ENCODE measurements at places on chromosomes 3 and 15. TPM values are rescaled to one million over a fixed set of nuclear protein-coding genes. Genes with fewer than 3 reads are reported as not detected.

DNA sequence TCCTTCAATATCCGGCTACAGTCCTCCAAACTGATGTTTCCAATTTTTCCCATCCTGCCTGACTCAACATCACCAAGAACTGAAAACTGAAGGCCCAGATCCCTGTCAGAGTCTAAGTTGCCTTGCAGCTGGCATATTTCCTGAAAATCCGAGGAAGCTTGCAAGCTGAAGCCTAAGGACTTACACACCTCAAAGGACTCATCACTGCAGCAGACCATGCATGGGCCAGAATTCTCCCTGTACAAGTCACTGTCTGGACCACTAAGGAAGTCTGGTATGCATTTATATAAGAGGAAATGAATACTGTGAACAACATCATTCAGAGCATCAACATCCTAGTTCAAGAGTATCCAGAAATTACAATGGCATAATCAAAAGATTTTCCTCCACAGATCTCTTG is 548.8 kb upstream of the MDFIC2 start:
- no peaks in the 10 kb centered on the region for H3K27me3 ChIP-seq
- no peak overlapping the region for H3K27ac ChIP-seq
- no peak for DNase-seq
- peaks cover 16% of the 10 kb centered on the region for H3K4me1 ChIP-seq
- H3K4me3 ChIP-seq = no peak overlapping the region

DNA sequence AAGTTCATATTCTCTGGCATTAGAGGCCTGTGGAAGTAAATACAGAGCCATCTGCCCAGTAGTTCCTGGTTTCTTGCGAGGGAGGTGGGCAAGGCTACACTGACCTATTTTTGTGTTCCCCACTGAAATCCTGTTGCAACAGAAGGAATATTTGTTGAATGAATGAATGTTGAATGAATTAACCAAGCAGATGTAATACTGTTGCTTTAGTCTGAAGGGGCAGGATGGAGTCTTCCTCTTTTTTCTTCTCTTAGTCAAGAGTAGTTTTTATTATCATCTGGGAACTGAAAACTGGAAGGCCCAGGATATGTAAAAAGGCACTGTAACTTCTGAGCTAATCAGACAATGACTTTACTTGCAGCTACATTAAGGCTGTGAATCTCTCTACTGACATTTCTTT is 17.1 kb downstream of the BLOC1S6 start:
- H3K36me3 ChIP-seq = no peaks in the 10 kb centered on the region
- no peak for DNase-seq
- no peak overlapping the region for H3K27ac ChIP-seq
- H3K27me3 ChIP-seq = no peaks in the 10 kb centered on the region
- no peak overlapping the region for H3K4me3 ChIP-seq

DNA sequence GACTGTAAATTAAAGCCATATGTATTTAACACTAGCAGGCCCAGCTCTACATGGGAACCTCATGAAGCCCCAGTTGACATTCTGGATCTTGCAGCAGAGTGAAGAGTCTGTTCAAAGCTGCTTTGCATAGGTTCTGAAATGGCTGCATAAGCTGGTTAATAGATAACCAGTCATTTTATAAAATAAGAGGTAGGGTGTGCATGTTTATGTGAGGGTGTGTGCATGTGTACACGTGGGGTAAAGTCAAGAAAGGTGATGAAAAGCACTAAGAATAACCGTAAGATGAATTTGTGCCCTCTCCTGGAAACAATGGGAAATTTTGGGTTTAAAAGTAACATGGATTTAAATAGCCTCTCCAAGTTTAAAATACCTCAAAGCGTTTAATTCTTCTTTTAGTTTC is 33.0 kb downstream of the PAQR9 start:
- H3K36me3 ChIP-seq = no peaks in the 10 kb centered on the region
- no peaks in the 10 kb centered on the region for H3K27me3 ChIP-seq
- no peak for DNase-seq

GRCh38 chr3:88618021-88618645 is 468.4 kb downstream of the C3orf38 start:
- H3K4me3 ChIP-seq = no peak overlapping the region
- no peak overlapping the region for H3K27ac ChIP-seq
- DNase-seq = no peak
- H3K4me1 ChIP-seq = no peaks in the 10 kb centered on the region

DNA sequence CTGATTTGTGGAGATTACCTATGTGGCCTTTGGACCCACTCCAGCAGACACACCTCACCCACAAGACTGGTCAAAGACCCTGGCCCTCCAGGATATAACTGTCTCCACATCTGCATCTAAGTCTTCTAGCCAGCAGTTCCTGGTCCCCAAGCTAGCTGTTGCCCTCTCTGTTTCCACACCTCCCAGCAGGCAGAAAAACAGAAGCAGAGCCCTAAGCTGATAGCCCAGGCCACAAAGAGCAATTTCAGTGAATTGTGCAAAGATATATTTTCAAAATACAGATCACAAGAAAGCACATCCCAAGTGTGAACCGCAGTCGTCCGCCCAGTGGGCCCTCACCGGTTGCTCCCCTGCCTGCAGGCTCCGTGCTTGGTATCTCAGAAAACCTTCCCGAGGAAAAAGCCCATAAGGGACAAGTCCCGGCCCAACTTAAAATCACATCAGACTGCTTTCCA is 2.6 kb downstream of the TNIK start:
- H3K4me3 ChIP-seq = peak overlapping the region; percentile 82
- H3K27me3 ChIP-seq = peaks cover 10% of the 10 kb centered on the region
- peaks cover 58% of the 10 kb centered on the region for H3K4me1 ChIP-seq
- H3K27ac ChIP-seq = peak overlapping the region; percentile 88
- DNase-seq = no peak

- no peak overlapping the region for H3K27ac ChIP-seq
- no peaks in the 10 kb centered on the region for H3K36me3 ChIP-seq
- H3K27me3 ChIP-seq = peaks cover 16% of the 10 kb centered on the region
- no peak overlapping the region for H3K4me3 ChIP-seq
- no peaks in the 10 kb centered on the region for H3K4me1 ChIP-seq
- no peak for DNase-seq
Measured at GRCh38 chr3:111669926-111670630, 74.9 kb upstream of the ZBED2 start.

DNA sequence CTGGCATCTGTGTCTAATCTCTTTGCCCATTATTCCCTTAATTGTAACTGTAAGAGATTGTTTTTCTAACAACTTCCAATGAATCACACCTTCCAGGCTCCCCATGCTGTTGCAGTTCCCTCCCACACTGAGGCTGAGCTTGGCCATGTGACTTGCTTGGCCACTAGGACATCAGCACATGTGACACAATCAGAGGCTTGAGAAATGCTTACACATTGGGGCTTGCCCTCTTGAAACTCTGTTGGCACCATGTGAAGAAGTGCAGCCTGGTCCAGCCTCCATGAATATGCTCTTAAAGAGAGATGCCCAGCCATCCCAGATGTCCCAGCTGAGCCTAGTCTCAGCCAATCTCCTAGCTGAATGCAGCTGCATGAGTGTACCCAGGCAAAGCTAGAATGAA is 326.8 kb upstream of the SOX2 start:
- no peak for DNase-seq
- H3K4me3 ChIP-seq = no peak overlapping the region
- H3K27me3 ChIP-seq = no peaks in the 10 kb centered on the region
- H3K36me3 ChIP-seq = no peaks in the 10 kb centered on the region

DNA sequence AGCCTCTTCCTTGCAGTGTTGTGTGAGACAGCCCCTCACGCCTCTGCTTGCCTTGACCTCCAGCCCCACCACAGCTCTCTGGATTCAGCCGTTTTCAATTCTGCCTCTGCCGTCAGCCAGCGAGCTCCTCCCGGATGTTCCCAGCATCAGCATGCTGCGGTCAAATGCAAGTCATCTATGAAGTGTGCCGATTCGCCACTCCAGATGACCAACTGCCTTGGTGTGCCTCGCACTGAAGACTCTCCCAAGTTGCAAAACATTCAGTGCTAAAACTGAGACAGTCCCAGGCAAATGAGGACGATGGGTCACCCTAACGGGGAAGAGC is 30.6 kb upstream of the RASA2 start:
- no peaks in the 10 kb centered on the region for H3K27me3 ChIP-seq
- H3K4me3 ChIP-seq = no peak overlapping the region
- H3K27ac ChIP-seq = no peak overlapping the region
- no peaks in the 10 kb centered on the region for H3K36me3 ChIP-seq
- no peaks in the 10 kb centered on the region for H3K4me1 ChIP-seq

- H3K36me3 ChIP-seq = no peaks in the 10 kb centered on the region
- peak; percentile 91 for DNase-seq
- H3K27ac ChIP-seq = no peak within 1 kb of the TSS
- peaks cover 83% of the 10 kb centered on the region for H3K4me1 ChIP-seq
Measured at GRCh38 chr3:27721717-27722564, at the start of gene EOMES. EOMES (minus strand) TSS chr3:27722323; CDS start chr3:27722294, 29 bp downstream.

DNA sequence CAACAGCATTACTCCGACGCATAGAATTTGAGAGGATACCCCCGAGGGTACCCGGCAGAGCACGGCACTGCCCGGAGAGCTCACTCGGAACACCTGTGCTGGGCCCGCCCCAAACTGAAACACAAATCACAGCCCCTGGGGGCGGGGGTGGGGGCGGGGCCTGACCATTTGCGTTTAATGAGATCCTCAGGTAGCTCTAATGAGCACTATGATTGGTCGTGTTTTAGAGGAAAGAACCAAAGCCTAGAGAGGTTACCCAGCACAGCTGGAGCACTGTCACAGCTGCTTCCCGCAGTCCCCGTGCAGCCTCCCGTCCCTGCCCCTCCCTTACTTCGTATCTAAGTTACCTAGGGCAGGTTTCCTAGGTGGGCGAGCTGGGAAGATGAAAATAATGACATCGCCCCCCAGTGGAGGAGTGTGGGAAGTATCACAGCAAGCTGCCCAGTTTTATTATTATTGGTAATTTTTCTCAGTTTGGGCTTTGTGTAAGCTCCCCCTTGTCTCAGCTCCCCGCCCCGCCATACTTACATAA is 187.1 kb downstream of the PDE8A start:
- peak; percentile 95 for DNase-seq
- H3K36me3 ChIP-seq = 0 out of 2 replicates have a peak, but pooled peaks cover 3% of the 10 kb centered on the region
- peak overlapping the region; percentile 54 for H3K4me3 ChIP-seq
- 0 out of 2 replicates have a peak, but pooled peaks cover 4% of the 10 kb centered on the region for H3K4me1 ChIP-seq
- H3K27me3 ChIP-seq = no peaks in the 10 kb centered on the region
- H3K27ac ChIP-seq = no peak overlapping the region

GRCh38 chr3:69784954-69785514 is 45.8 kb downstream of the MITF start:
- H3K4me3 ChIP-seq = no peak overlapping the region
- DNase-seq = no peak
- H3K36me3 ChIP-seq = no peaks in the 10 kb centered on the region

DNA sequence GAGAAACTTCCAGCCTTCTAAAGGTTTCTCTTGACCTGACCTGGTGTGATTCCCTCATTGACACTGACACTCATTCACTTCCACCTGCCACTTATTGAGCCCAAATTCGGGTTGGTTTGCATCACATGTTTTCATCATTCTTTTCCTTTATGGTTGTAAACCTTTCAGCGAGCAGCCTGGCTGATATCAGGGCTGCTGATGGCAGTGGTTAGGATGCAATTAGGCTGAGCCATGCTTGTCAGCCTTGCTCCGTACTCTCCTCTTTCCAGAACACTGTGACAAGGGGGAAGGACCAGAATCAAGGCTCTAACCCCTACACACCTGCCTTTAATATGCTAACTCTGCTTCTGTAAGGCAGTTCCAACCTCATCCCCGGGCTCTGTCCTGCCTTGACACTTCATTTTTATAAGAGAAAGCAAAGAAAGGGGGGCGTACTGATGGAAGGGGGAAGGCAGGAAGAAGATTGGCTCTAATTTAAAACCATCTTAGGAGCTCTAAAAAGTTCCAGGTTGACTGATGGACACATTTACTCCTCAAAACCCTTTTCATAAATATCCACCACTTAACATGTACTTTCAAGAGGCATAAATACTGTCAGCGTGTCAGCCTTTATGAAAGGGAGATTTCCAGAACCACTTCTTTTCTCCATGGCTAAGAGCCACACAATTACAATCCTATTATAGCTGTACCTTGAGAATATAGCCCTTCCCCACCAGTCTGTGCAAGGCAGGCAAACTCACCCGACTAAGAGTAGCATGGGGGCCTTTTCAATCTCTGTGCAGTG is 5.7 kb downstream of the NMNAT3 start:
- H3K4me3 ChIP-seq = no peak overlapping the region
- no peaks in the 10 kb centered on the region for H3K36me3 ChIP-seq
- no peak for DNase-seq
- peaks cover 15% of the 10 kb centered on the region for H3K27me3 ChIP-seq

DNA sequence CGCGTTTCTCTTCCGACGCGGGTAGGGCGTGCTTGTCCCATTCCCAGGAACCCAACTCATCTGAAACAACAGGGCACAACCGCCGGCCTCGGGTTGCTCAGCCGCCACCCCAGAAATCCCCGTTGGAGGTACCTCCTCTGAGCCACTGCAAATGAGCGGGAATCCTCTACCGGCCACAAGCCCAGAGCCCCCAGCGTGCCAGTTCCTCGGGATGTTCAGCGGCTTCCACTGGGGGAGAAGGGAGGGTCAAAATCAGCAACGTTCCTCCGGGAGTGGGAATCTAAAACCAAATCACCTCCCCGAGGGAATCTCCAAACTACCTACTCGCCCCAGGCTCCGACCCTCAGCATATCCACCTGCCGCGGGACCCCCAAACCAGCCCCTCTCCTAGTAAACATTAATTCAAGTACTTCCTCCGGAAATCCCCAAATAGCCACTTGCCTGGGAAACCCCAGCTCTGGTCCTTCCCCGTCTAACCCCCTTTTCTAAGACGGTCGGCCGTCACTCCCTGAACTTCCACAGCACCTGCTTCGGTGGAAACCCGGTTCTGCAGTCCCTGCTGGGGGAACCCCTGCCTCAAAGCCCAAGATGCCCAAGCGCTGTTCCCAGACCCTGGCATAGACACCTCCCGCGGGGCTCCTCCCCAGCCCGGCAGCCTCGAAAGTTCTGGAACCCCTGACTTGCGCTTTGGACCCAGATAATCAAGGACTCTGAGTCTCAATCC is 887 bp downstream of the OXTR start:
- H3K4me1 ChIP-seq = peaks cover 21% of the 10 kb centered on the region
- H3K27me3 ChIP-seq = peaks cover 37% of the 10 kb centered on the region
- peak overlapping the region; percentile 62 for H3K4me3 ChIP-seq
- no peak overlapping the region for H3K27ac ChIP-seq

GRCh38 chr3:172161133-172161789 is 121.9 kb downstream of the FNDC3B start:
- DNase-seq = no peak
- no peaks in the 10 kb centered on the region for H3K27me3 ChIP-seq
- peaks cover 34% of the 10 kb centered on the region for H3K4me1 ChIP-seq
- no peak overlapping the region for H3K4me3 ChIP-seq
- no peak overlapping the region for H3K27ac ChIP-seq
- H3K36me3 ChIP-seq = no peaks in the 10 kb centered on the region

Gene DISP2
- polyA plus RNA-seq = 2.2 TPM

Gene DNASE1L3
- polyA plus RNA-seq = not detected

Gene TAGLN3
- polyA plus RNA-seq = 13.0 TPM

Gene SIDT1
- polyA plus RNA-seq = not detected

Gene FHIT
- polyA plus RNA-seq = 8.3 TPM

Gene TPRG1
- polyA plus RNA-seq = 0.74 TPM

Gene CA12
- 2.9 TPM for polyA plus RNA-seq

Gene FAM81A
- 0.73 TPM for polyA plus RNA-seq

Gene RASSF1
- 9.6 TPM for polyA plus RNA-seq

Gene SERPINI2
- 0.68 TPM for polyA plus RNA-seq

Gene ROPN1B
- not detected for polyA plus RNA-seq
